ENCODE measurements at places on chromosomes 5 and 9.

GRCh38 chr5:133029416-133029815 lies 3.1 kb upstream of the ZCCHC10 start:
- peaks cover 5% of the 10 kb centered on the region for H3K4me1 ChIP-seq
- H3K36me3 ChIP-seq: no peaks in the 10 kb centered on the region
- H3K27me3 ChIP-seq: no peaks in the 10 kb centered on the region
- H3K4me3 ChIP-seq: no peak overlapping the region

DNA sequence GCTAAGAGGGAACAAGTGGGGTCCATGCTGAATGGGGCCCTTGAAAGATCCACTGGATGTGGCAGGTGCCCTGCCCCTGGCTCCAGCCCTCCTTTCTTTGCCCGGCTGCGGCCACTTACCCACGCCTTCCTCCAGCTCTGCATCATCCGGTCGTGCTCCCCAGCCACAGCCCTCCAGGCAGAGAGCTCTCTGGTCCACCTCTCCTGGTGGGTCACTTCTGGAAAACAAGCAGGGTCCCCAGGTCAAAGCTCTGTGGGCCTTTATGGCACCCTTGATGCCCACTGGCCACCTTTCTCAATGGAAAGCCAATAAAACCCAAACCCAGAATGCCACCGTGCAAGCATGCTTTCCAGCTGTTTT lies 45.0 kb downstream of the SECISBP2 start:
- no peak overlapping the region for H3K4me3 ChIP-seq
- H3K36me3 ChIP-seq: peaks cover 21% of the 10 kb centered on the region
- DNase-seq: no peak

DNA sequence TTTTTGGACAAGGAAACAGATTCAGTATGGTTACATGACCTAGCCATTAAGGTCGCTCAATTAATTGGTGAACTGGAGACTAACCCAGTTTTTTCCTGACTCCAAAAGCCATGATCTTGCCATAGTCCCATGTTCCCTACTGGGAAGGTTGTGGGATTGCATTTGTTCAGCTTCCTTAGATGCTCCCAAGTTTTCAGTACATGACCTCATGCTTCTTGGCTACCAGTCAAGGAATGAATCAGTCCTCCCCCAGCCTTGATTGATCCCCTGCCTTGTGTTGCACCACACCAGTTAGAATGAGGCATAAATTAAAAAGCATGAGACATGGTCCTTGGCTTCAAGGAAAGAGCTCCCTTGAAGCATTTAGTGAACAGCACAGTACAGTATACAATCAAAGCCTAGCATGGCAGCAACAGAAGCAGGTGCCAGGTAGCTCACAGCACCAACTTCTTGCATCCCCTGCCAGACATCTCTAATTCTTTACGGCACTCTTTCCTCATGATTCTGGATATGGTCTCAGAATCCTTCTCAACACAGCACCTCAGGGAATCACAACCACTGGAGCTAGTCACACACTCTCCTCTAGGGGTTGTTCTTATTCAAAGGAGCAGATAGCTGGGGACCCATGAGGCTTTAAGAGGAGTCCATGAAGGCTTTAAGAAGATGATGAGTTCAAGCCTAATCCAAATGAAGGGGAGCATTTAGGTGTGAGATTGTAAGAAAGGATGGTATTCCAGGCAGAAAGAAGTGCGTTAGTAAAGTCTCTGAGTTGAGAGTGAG lies 295.5 kb upstream of the CLINT1 start:
- H3K4me1 ChIP-seq: no peaks in the 10 kb centered on the region
- H3K27me3 ChIP-seq: no peaks in the 10 kb centered on the region
- no peaks in the 10 kb centered on the region for H3K36me3 ChIP-seq
- no peak overlapping the region for H3K27ac ChIP-seq
- DNase-seq: no peak
- H3K4me3 ChIP-seq: no peak overlapping the region

DNA sequence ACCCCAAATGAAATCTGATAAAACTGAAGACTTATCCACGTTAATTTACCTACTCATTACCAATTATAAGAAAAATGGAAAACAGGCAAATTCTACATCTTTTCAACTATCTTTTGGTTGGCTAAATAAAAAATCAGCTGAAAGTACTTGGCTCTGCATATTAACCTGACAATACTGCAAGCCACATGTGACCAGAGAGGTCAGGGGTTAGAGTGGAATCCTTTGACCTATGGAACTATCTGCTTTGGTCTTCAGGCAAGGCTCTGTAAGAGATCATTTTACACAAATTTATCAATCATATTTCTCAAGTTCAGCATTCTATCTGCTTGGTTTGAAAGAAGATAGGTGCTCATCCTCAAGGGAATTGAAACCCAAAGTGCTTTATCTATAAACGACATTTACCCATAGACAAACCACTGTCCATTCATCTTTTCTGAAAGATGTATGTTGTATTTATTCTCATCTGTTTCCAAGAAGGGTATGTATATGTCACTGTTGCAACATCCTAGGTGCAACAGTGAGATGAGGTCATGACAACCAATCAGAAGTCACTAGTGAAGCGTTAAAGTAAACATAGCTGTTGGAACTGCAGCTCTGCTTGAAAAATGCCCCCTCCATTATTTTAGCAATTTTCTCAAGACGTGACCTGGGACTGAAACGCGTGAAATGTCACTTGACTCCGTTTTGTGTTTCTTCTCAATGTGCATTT lies 144.9 kb upstream of the POU5F2 start:
- H3K4me1 ChIP-seq: peaks cover 5% of the 10 kb centered on the region
- H3K4me3 ChIP-seq: no peak overlapping the region
- no peak for DNase-seq
- no peak overlapping the region for H3K27ac ChIP-seq
- H3K36me3 ChIP-seq: no peaks in the 10 kb centered on the region

GRCh38 chr9:136802321-136802720 lies 5.4 kb upstream of the RABL6 start:
- H3K36me3 ChIP-seq: no peaks in the 10 kb centered on the region
- no peak for DNase-seq
- no peaks in the 10 kb centered on the region for H3K27me3 ChIP-seq
- H3K4me3 ChIP-seq: no peak overlapping the region
